Stimulated activated naive CD8-positive, alpha-beta T cell treated with anti-CD3 and anti-CD28 coated beads, Interleukin-15, amount 100 ng/mL, for 72 hours (primary cell): ENCODE measurements at places on chromosomes 7 and 10.
A peak's percentile ranks its signal among the peaks of the same experiment; 100 is the strongest.

DNA sequence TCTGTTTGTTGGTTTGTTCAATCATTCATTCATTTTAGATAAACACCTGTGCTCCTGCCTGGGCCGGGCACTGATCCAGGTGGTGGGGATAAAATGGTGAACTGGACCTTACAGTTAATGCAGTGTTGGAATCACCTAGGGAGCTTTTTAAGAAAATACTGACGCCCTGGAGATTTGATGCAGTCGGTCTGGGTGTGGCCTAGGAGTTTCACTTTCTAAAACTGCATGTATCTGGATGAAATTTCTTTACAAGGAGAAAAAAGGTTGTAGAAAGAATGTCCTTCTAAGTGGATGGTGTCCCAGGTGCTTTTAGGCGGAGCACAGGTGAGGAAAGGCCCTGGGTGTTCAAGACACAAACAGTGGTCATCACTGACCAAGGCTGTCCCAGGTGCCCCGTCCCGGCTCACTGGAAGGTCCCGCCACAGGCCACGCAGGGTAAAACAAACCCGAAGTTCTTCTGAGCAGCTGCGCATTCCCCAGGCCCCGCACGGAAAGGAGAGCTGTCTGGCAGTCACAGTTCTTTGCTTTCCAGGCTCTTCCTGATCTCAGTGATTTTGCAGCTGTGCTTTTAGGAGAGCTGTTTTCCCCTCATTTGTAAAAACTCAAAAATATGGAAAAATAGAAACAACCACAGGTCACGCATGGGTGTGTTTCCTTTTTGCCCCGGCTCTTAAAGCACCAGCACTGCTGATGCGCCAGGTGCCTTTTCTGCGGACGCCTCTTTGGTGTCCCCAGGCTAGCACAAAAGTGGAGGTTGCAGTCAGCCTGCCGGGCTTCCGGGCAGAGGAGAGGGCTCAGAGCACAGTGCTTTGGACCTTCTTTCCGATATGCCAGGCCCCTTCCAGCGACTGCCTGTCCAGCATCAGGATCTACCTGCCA is 161.9 kb downstream of the GRK5 start:
- no peak for DNase-seq

GRCh38 chr10:96672481-96673175 is 47.7 kb downstream of the PIK3AP1 start:
- DNase-seq, result no peak

DNA sequence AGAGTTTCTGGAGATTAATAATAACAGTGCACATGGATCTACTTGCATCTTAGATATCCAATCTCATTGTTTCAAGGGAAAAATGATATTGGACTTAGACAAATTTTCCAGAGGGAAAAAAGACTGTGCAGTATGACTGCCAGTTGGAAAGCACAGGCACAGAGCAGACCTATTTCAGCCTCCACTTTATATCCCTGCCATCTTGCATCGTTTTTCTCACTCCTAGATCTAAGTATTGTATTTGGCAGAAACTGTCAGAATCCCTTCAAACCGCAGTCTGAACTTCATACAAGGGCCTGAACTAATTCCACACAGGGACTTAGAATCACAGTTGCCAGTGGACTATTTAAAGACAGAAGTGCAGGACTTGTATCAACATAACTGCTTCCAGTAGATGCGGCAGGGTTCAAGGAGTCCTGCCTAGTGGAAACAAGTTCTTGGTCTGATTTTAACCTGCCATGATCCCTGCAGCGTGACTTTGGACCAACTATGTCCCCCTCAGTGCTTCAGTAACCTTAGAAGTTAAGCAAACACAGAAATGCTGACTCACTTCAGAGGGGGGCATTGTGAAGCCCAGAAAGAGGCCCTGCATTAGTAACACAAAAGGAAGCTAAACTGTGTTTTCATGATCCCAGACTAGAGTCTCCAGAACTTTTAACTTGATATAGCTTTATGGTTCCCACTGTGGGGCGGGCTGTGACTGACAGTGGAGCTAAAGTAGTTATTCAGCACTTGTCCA is 95.7 kb upstream of the PALS2 start:
- DNase-seq, result no peak

GRCh38 chr7:138006106-138006505 is 4.2 kb upstream of the CREB3L2 start:
- DNase-seq, result no peak

DNA sequence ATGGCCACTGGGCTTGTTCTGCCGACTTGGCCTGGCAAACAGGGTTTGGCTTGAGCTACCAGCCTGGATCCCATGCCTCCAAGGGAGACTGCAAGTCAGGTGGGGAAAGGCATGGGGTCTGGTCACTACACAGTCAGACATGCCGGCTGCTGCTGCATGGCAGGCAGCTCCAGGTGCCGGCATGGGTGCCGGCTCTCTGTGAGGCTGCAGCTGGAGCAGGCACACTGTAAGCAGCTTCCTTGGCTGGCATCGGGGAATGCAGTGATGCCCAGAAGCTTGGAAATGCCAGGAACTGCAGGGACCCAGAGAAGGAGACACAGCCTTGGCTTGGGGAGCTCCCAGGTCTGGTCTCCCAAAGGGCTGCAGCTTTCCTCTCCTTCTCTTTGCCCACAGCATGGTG is 305.5 kb upstream of the NRG3 start:
- DNase-seq, result no peak

DNA sequence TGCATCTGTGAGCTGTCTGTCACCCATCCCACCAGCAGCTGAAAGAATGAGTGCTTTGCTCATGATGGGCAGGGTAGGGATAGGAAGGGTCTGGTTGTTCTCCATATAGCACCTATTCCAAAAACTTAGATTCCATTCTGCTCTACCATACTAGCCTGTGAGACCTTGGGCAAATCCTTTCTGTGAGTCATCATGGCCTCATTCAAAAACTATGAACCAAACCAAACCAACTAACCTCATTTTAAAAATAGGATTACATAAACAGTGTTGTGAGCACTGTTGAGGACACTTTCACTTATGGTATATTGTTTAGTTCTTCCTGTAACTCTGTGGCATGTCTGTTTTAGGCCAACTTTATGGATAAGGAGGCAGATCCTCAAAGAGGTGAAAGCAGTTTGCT is 30.9 kb upstream of the STEAP4 start:
- DNase-seq, result no peak

DNA sequence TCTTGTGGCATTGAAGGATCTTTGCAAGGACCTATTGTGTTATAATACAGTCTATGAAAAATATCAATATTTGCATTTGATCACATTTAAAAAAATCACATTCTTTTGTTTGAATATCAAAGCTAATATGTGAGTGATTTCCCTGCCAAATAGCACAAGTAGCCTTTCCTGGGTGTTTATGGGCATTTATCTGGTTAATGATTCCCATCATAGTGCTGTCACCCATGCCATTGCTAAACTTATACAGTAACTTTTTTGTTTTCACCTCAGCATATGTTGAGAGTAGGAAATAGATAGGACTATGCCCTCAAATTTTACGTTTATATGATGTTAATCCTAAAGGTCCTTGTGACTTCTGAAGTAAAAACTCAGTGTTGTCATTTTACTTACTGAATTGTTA is 136.9 kb downstream of the CFTR start:
- DNase-seq, result no peak

- DNase-seq, result peak; percentile 78
Measured at GRCh38 chr10:100346765-100347567, at the start of gene SCD. SCD (plus strand) TSS chr10:100347233; CDS start chr10:100347505, 272 bp downstream.

DNA sequence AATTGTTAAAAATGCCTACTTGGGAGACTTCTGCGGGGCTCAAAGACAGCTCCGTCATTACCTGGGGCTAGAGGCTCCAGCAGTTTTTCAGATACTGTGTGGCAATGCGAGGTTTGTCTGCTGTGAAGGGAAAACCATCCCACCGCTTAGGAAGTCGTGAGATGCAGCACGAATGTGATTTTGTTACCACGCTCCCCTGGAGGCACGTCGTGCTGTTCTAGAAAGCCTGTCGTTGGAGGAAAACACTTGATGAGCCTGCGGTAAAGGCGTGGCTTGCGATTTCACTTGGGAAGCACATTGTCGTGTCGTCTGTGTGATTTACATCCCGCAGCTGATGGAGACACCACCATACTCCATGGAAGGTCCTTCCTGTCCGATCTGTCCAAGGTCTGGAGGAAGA is 39.3 kb downstream of the CAMK1D start:
- no peak for DNase-seq

GRCh38 chr7:101169838-101170551 is 4.6 kb upstream of the VGF start:
- peak; percentile 84 for DNase-seq

DNA sequence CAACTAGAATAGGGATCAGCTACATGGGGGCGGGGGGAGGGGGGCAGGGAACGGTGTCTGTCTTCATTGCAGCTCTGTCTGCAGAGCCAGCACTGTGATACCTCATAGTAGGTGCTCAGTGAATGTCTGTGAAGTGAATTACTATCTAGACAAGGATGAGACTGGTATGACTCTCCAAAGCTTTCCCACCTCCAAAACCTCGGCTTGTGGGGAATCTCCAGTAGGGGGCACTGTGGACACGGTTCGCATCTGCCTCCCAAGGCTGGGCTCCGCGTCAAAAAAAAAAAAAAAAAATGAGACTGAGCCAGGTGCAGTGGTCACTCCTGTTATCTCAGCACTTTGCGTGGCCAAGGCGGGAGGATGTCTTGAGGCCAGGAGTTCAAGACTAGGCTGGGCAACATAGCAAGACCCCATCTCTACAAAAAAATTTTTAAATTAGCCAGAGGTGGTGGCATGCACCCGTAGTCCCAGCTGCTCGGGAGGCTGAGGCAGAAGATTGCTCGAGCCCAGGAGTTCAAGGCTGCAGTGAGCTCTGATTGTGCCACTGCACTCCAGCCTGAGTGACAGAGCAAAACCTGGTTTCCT is 9.6 kb downstream of the TRIM56 start:
- peak; percentile 28 for DNase-seq

DNA sequence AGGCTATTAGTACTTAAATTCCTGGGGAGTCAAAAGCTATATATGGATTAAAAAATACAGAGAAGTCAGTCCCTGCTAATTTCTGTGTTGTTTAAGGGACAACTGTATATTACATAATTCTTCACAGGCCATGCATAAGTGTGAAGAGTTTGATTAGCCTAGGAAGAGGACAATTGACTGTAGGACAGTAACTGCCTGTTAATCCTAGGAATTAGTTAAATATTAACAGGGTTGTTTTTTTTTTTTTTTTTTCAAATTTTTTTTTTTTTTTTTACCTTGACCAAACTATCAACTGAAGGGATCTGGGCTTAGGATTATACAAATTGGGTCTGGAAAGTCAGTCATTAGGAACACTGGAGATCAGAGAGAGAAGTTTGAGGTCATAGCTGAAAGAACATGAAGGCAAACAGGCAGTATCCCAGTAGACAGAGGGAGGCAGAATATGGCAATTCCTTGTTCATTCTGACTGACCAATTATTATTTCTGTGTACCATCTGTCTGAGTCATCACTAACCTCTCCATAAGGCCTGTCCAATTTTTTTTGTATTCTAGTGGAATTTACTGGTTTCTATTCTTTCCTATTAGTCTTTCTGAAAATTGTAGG is 1139.2 kb downstream of the SORCS1 start:
- DNase-seq, result no peak

- DNase-seq, result no peak
Measured at GRCh38 chr7:77420438-77420837, 4.3 kb upstream of the GSAP start.

GRCh38 chr10:49650724-49651034 is 28.8 kb upstream of the C10orf53 start:
- DNase-seq, result no peak

GRCh38 chr10:54065106-54065505 is 735.9 kb downstream of the PCDH15 start:
- no peak for DNase-seq

GRCh38 chr10:106816318-106817085 is 348.0 kb downstream of the SORCS1 start:
- no peak for DNase-seq
